ENCODE measurements at places on chromosomes 2 and 18. TPM values are rescaled to one million over a fixed set of nuclear protein-coding genes. Genes with fewer than 3 reads are reported as not detected.

ZDBF2 gene
- 8.4 TPM for total RNA-seq

ABCG5 gene
- total RNA-seq = not detected

LINC00305 gene
- total RNA-seq = not detected

METTL4 gene
- 4.7 TPM for total RNA-seq

COBLL1 gene
- total RNA-seq = 67.9 TPM

SCN9A gene
- 7.0 TPM for total RNA-seq

RAB6C gene
- not detected for total RNA-seq

TXNDC2 gene
- not detected for total RNA-seq

SERPINB11 gene
- not detected for total RNA-seq

PMAIP1 gene
- 2.8 TPM for total RNA-seq

PTGR3 gene
- total RNA-seq = 24.3 TPM

M1AP gene
- 0.56 TPM for total RNA-seq

PAX8 gene
- total RNA-seq = 9.4 TPM

GPR155 gene
- 4.6 TPM for total RNA-seq

DPP10 gene
- total RNA-seq = 2.8 TPM

NOP58 gene
- 37.2 TPM for total RNA-seq

ATP6V1B1 gene
- 3.6 TPM for total RNA-seq

PLB1 gene
- 15.4 TPM for total RNA-seq

LYG2 gene
- total RNA-seq = not detected

SPC25 gene
- not detected for total RNA-seq

GLI2 gene
- total RNA-seq = 1.3 TPM

OTOS gene
- not detected for total RNA-seq

HADHA gene
- 196 TPM for total RNA-seq

AMER3 gene
- not detected for total RNA-seq

YES1 gene
- 75.2 TPM for total RNA-seq

IGFBP5 gene
- total RNA-seq = 284 TPM

FBLN7 gene
- total RNA-seq = 9.5 TPM

DSG2 gene
- 36.5 TPM for total RNA-seq

KCMF1 gene
- 71.9 TPM for total RNA-seq

ANO7 gene
- not detected for total RNA-seq

CLEC4F gene
- total RNA-seq = 0.56 TPM

HOXD8 gene
- 24.6 TPM for total RNA-seq

GEN1 gene
- 7.1 TPM for total RNA-seq

ANKRD62 gene
- not detected for total RNA-seq

KLHL14 gene
- total RNA-seq = 0.56 TPM

KLHL30 gene
- 0.28 TPM for total RNA-seq

NCL gene
- 188 TPM for total RNA-seq

SIX2 gene
- 3.6 TPM for total RNA-seq

GALNT5 gene
- 0.09 TPM for total RNA-seq

FSHR gene
- total RNA-seq = not detected

CAVIN2 gene
- 194 TPM for total RNA-seq

VIT gene
- 10.2 TPM for total RNA-seq

CNGA3 gene
- total RNA-seq = not detected

LYPD6 gene
- total RNA-seq = 2.8 TPM
